ENCODE measurements at places on chromosomes 6 and 20.

DNA sequence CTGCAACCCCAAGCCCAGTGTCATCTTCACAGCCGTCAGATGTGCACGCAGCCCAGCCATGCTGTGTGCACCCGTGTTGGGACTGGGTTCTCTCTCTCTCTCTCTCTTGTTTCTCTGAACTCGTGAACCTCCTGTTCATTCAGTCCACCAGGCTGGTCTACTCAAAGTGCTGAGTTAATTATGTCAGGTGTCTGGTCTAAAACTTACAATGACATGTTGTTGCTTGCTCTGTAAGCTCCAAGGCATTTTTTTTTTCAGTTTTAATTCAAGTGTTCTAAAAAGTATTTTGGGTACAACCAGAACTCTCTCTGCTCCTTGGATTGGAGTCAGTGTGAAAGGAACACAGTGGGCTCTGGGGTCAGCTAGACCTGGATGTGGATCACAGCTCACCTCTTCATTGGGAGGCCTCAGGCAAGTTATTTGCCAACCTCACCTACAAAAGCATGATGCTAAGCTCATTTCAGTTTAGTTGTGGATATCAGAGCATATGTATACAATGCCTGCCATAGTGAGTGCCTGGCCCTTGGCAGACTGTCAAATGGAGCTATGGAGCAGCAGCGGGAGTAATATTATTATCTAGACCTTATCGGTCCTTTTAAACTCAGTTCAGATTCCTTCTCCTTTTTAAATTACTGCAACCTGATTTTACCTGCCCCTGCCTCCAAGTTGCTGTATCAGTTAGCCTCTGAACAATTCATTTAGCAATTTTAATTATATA lies 59.5 kb downstream of the PLEKHG1 start:
- H3K27me3 ChIP-seq, result no peaks in the 10 kb centered on the region
- peaks cover 27% of the 10 kb centered on the region for H3K4me1 ChIP-seq
- DNase-seq, result peak; percentile 27
- no peaks in the 10 kb centered on the region for H3K36me3 ChIP-seq

DNA sequence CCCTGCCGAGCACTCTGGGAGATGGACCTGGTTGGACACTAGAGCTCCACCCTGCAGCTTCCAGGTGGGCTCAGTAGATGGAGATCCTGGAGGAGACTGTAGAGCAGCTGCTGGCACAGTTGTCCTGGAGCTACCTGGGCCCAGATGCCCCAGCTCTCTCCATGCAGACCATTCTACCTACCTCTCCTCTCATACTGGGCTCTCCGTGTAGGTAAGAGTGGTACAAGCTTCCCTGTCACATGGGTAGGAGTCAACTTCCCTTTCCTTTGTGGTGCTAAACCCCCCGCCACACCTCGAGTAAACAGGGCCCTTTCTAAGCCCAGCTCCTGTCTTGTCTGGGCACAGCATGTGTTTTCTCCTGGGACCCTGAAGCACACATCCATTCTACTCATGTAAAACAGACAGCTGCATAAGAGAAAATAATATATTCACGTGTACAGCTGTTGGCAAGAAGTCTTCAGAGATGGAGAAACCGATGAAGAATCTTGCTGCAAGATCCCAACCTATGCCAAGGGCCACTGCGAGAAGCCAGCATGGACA lies 108.1 kb upstream of the DUSP22 start:
- no peak overlapping the region for H3K27ac ChIP-seq
- H3K4me1 ChIP-seq, result no peaks in the 10 kb centered on the region
- no peaks in the 10 kb centered on the region for H3K36me3 ChIP-seq
- H3K4me3 ChIP-seq, result no peak overlapping the region
- H3K27me3 ChIP-seq, result no peaks in the 10 kb centered on the region
- no peak for DNase-seq

DNA sequence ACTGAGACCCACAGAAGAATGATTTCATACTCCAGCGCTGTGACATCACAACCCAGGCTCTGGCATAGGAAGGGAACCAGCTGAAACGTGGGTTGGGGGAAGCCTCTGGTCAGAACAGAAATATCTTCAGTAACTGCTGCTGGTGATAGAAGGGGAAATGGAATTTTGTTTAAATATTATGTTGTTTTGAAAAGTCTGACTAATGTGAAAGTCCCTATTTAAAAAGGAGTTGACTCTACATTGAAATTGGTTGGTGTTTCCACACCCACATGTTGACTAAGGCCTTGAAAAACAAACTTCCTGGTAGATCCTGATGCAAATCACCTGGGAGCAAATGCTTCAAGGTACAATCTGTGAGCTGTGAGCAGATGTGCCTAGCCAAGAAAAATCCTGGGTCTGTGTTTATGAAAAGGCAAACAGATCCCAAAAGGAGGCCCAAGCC lies 24.5 kb upstream of the TCP11 start:
- H3K27me3 ChIP-seq, result no peaks in the 10 kb centered on the region
- H3K4me1 ChIP-seq, result peaks cover 20% of the 10 kb centered on the region
- peak; percentile 26 for DNase-seq
- H3K36me3 ChIP-seq, result no peaks in the 10 kb centered on the region
- peak overlapping the region; percentile 73 for H3K27ac ChIP-seq

GRCh38 chr6:13600036-13600435 lies 15.1 kb upstream of the NOL7 start:
- no peaks in the 10 kb centered on the region for H3K4me1 ChIP-seq
- no peak for DNase-seq
- no peak overlapping the region for H3K4me3 ChIP-seq

- H3K4me1 ChIP-seq, result no peaks in the 10 kb centered on the region
- no peak overlapping the region for H3K27ac ChIP-seq
- no peaks in the 10 kb centered on the region for H3K36me3 ChIP-seq
- no peak overlapping the region for H3K4me3 ChIP-seq
These were observed 503.2 kb upstream of the ID4 start for GRCh38 chr6:19333936-19334335.

DNA sequence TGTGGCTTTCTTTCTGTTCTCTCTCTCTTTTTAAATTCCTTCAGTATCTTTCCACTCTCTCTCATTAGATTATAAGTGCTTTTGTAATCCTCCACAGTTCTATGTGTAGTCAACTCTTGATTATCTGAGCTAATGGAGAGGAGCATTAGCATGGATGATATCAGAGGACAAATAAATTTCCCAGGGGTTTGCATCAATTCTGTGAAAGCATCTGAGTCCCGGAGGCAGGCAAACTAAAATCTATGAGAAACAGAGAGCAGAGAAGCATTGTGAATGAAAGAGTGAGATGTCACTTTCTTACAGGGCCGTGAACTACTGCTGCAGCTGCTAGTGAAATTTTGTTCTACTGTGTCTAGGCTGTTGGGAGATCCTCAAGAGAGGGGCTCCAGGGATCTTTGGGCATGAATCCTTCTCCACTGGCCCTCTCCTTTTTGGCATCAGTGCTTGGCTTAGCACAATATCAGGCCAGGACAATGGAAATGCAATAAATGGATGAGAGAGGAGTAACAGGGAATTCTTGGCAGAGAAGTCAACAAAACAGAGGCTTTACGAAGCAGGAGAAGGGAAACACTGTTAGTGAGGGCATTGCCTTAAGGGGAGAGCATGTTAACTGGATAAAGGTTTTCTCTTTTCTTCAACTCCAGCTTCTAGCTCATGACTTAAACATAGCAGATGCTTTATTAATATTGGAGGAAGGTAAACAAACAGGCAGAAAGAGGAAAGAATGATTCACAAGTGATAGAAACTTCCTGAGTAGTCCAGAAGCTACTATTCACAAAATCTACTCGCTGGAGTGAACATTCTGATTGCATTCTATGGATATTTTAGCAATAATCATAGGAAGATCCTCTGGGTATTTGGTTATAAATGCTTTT lies 847.0 kb upstream of the MAP3K7 start:
- no peak overlapping the region for H3K27ac ChIP-seq
- no peaks in the 10 kb centered on the region for H3K36me3 ChIP-seq
- H3K27me3 ChIP-seq, result no peaks in the 10 kb centered on the region
- H3K4me1 ChIP-seq, result no peaks in the 10 kb centered on the region
- no peak for DNase-seq

DNA sequence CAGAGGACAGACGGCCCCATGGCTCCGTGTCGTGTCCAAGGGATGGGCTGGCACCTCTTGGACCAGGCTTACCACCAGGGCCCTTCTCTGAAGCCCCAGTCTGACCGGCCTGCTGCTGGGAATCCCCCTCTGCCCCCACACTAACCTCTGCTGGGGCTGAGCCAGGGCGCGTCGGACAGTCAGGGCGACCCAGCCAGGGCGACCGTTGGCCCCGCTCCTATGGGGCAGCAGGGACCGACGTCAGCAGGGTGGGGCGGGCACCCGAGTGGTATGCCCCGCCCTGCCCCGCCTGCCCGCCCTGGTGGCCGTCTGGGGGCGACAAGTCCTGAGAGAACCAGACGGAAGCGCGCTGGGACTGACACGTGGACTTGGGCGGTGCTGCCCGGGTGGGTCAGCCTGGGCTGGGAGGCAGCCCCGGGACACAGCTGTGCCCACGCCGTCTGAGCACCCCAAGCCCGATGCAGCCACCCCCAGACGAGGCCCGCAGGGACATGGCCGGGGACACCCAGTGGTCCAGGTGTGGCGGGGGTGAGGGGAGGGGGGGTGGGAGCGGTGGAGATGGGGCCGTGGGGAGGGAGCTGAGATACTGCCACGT lies at the start of gene SLC17A9:
Gene SLC17A9 (plus strand): TSS at position 337 of the 595 bp plus-strand sequence. CDS start 122 bp downstream, at position 459.
- DNase-seq, result peak; percentile 94
- H3K27ac ChIP-seq, result peak within 1 kb of the TSS; percentile 87
- H3K36me3 ChIP-seq, result no peaks in the 10 kb centered on the region
- H3K27me3 ChIP-seq, result no peaks in the 10 kb centered on the region
- H3K4me1 ChIP-seq, result peaks cover 44% of the 10 kb centered on the region

GRCh38 chr20:25173886-25174308 lies 21.6 kb upstream of the ENTPD6 start:
- H3K27me3 ChIP-seq, result no peaks in the 10 kb centered on the region
- H3K4me1 ChIP-seq, result no peaks in the 10 kb centered on the region
- H3K36me3 ChIP-seq, result no peaks in the 10 kb centered on the region
- no peak for DNase-seq
- H3K27ac ChIP-seq, result no peak overlapping the region

DNA sequence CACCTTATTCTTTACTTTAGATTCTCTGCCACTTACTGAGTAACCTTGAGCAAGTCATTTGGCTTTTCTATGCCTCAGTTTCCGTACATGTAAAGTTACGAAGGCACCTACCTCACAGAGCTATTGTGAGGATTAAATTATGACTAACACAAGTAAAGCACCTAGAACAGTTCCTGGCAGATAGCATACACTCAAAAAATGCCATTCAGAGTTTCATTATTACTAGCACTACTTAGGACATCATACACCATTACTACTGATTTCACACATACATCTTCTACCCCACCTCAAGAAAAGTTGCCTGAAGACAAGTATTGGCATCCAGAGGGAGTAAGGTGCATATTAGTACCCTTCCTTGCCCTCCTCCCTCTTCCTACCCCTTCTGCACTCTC lies 107.8 kb downstream of the OGFRL1 start:
- no peak for DNase-seq
- H3K27me3 ChIP-seq, result no peaks in the 10 kb centered on the region
- H3K4me1 ChIP-seq, result peaks cover 12% of the 10 kb centered on the region
- H3K27ac ChIP-seq, result no peak overlapping the region

- no peak overlapping the region for H3K4me3 ChIP-seq
- DNase-seq, result no peak
- H3K36me3 ChIP-seq, result no peaks in the 10 kb centered on the region
- no peaks in the 10 kb centered on the region for H3K4me1 ChIP-seq
- no peak overlapping the region for H3K27ac ChIP-seq
These were observed 18.7 kb upstream of the CTAGE9 start for GRCh38 chr6:131729550-131729949.

GRCh38 chr20:50037123-50037522 lies 54.3 kb downstream of the SNAI1 start:
- H3K4me3 ChIP-seq, result no peak overlapping the region
- H3K4me1 ChIP-seq, result peaks cover 13% of the 10 kb centered on the region
- no peak overlapping the region for H3K27ac ChIP-seq
- H3K27me3 ChIP-seq, result no peaks in the 10 kb centered on the region
- DNase-seq, result no peak

GRCh38 chr6:169838346-169839028 lies 87.1 kb downstream of the ERMARD start:
- no peaks in the 10 kb centered on the region for H3K36me3 ChIP-seq

DNA sequence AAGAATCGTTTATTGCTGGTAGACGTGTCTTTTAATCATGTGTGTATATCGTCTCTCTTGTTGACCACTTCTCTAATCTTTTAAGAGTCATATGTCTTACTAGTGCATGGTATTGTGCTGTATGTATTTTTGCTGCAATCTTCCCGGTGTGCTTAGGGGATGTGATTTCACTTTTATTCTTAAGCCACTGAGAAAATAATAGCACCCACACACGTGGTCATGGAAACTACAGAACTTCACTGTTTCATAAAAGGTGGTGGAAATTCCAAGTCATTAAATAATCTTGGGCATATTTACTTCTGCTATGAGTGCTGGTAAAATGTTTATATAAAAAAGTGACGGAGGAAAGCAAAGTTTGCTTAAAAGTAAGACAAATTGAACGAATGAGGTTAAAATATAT lies 3.0 kb upstream of the CDYL start:
- no peaks in the 10 kb centered on the region for H3K36me3 ChIP-seq
- no peak overlapping the region for H3K4me3 ChIP-seq
- H3K27ac ChIP-seq, result no peak overlapping the region
- no peak for DNase-seq
- peaks cover 11% of the 10 kb centered on the region for H3K4me1 ChIP-seq

DNA sequence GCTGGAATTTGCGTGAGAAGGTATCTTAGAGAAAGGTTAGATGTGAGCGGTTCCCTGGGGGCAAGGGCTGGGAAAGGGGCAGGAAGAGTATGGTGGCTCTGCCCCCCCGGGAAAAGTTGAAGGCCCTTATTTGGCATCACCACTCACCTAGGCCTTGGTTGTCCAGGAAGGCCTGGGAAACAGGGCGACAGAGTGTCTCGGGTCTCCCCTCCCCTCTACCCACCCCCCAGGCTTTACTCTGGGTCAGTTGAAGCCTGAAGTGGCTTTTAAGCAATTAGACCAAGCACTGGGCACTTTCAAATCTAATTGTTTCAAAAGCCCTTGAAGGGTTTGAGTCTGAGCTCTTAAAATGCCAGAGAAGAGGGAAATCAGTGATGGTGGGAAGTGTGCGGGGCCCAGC lies 30.2 kb upstream of the FOXP4 start:
- no peak overlapping the region for H3K4me3 ChIP-seq
- peaks cover 25% of the 10 kb centered on the region for H3K4me1 ChIP-seq
- DNase-seq, result no peak

DNA sequence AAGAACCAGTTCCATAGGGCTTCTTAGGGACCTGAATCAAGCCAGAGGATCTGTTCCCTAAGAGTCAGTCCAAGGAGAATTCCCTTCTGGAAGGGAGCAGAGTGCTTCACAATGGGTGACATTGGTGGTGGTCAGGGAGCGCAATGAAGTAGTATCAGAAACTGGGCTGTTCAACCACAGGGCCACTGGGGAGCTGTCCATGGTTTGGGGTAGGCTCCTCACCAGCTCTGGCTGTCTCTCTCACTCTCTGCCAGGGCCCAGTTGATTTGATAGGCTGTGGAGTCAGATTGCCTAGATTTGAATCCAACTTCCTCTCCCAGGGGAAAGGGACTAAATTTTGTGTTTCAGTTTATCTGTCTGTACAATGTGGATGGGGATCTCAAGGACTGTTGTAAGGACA lies 36.7 kb upstream of the CHD6 start:
- no peaks in the 10 kb centered on the region for H3K36me3 ChIP-seq
- H3K27ac ChIP-seq, result no peak overlapping the region
- H3K27me3 ChIP-seq, result no peaks in the 10 kb centered on the region
- H3K4me3 ChIP-seq, result no peak overlapping the region
- no peak for DNase-seq
- peaks cover 12% of the 10 kb centered on the region for H3K4me1 ChIP-seq

- no peak overlapping the region for H3K4me3 ChIP-seq
- H3K36me3 ChIP-seq, result no peaks in the 10 kb centered on the region
- H3K27me3 ChIP-seq, result no peaks in the 10 kb centered on the region
- peaks cover 60% of the 10 kb centered on the region for H3K4me1 ChIP-seq
- DNase-seq, result peak; percentile 83
These were observed 20.9 kb downstream of the MAP1LC3A start for GRCh38 chr20:34579191-34579978.
